ENCODE measurements at places on chromosomes 5 and 9.
A peak's percentile ranks its signal among the peaks of the same experiment; 100 is the strongest.

DNA sequence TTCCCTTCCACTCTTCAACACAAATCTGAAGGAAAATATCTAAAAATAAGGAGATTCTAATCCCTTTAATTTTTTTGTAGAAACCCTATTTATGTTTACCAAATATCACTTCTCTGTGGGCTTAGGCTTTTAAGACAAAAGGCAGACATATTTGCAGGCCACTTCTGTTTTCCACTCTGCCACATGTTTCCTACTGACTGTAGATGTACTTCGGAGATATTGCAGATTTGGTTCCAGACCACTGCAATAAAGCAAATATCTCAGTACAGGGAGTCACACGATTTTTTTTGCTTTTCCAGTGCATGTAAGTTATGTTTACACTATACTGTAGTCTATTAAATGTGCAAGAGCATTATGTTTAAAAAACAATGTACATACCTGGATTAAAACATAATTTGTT lies 219.0 kb downstream of the SREK1 start:
- DNase-seq, result no peak

DNA sequence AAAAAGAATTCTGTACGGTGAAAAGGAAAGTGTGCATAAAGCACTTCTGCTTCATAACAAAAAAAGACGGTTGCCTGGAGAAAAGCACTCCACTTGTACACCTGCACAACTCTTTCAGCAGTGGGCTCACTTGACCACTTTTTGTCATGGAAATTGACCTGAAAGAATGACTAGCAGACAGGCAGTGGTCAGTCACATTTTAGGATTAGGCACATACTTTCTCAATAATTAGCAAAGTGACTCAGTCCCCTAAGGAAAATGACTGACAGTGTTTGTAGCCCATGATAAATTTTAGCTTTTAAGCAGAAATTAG lies 169.3 kb downstream of the FANCC start:
- no peak for DNase-seq

DNA sequence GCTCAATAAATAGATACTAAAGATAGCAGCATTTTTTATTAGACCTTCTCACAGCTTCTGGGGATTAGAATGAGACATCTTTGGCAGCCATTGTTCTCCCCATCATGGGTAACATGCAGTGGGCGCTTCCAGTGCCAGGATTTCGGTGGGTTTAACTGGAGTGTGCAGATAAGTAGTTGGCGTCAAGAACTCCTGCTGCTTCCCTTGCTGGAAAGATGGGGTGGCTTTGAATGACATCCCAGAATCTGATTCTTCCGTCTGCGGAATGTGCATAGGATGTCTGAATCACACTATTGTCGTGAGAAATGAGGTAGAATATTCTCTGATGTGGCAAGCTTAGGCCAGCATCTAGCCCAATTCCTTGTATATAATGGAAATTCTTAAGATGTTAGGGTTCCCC lies 7.3 kb downstream of the SFXN1 start:
- DNase-seq, result no peak

GRCh38 chr9:130220352-130220751 lies 45.2 kb upstream of the HMCN2 start:
- DNase-seq, result peak; percentile 59

DNA sequence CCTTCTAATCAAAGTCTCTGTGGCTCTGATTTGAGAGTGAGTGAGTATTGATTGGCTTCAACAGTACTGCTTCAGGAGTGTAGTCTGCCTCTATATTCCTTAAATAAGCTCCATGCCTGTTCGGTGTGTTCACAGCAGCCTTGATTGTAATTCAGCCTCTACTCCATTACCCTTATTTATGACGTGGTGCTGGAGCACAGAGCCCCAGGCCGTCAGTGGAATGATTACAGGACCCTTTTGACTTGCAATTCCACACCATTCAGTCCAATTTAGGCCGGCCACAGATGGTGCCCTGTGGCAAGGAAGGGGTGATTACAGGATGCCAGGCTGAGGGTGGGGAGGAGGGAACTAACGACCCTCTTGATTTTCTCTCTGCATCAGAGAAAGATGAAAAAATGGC lies 110.3 kb downstream of the ASTN2 start:
- DNase-seq, result no peak

- no peak for DNase-seq
Measured at GRCh38 chr5:133889271-133889905, 79.0 kb downstream of the C5orf15 start.

DNA sequence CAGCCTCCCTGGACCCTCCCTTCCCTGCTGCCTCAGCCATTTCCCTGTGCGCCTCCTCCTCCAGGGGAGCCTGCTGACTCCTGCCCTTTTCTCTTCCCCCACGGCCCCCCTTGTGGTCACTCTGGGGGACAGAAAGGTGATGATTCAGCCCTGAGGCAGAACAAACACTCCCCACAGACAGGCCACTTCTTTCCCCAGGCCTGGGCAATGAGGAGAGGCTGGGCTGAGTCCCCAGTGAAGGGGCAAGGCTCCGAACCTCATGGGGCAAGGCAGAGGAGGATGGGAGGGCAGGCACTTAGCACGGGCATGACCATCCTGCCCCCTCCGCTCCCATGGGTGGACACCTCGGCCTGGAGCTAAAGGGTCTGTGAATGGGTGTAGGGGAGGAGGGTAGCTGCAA lies 21.0 kb downstream of the CSF1R start:
- no peak for DNase-seq

GRCh38 chr9:92794426-92794825 lies 29.8 kb upstream of the BICD2 start:
- DNase-seq, result no peak

DNA sequence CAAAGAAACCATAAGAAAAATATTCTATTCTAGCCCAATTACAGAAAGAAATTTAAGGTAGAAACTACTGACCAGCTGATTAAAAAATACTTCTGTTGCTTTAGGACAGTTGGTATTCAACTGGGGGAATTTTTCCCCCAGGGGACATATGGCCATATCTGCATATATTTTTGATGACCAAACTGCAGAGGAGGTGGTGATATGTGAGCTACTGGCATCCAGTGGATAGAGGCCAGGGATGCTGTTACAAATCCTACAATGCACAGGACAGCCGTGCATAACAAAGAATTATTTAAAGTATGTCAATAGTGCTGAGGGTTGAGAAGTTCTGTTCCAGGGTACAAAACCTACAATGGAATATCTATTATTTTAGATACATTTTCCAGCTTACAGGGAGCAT lies 24.0 kb downstream of the ZFR start:
- peak; percentile 45 for DNase-seq

GRCh38 chr5:53476531-53477480 lies 3.6 kb upstream of the FST start:
- DNase-seq, result no peak

Data from fibroblast of pulmonary artery (primary cell).